ENCODE measurements at places on chromosomes 6 and 20.

GRCh38 chr20:44467289-44467883, 8.3 kb upstream of the TTPAL start:
- no peak for DNase-seq

GRCh38 chr20:17295151-17295726, 68.4 kb downstream of the PCSK2 start:
- DNase-seq: no peak

DNA sequence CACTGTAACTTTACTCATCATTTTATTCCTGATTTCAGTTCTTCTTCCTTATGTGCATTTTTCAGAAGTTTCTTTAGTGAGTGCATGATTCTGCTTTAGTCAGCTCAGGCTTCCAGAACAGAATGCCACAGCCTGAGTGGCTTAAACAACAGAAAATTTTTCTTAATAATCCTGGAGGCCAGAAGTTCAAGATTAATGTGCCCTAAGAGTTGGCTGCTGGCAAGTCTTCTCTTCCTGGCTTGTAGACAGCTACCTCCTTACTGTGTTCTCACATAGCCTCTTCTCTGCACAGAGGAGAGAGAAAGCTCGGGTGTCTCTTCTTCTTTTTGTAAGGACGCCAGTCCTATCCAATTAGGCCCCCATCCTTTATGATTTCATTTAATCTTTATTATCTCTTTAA, 443.1 kb upstream of the RGS17 start:
- no peak for DNase-seq

DNA sequence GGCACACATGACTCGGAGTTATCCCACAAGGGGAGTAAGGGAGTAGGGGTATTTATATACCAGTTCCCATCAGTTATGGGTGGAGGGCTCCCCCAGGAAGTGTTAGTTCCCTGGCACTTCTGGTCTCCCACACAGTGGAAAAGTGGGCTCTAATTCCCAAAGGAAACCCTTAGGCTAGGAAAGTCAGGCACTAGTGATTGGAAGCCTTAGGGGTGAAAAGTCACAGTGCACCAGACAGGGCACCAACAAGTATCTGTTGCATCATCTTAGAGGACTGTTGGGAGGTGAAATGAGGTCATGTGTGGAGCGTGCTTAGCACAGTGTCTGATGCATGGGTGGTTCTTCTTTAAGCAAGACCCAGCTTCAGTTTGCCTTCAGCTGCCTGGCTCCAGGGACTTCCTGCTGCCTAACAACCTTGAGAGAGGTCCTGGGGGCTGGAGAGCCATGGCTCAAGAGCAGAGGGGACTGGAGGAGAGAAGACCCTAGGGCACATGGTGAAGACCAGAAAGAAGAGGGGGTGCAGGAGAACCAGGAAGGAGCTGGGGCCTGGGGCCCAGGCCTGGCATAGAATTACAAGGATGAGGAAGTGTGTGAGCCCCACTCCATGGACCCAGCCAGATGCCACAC, 7.5 kb upstream of the FOXP4 start:
- peak; percentile 19 for DNase-seq

GRCh38 chr20:54938707-54939106, 463.3 kb downstream of the DOK5 start:
- DNase-seq: no peak

- no peak for DNase-seq
Observed at GRCh38 chr6:13872681-13873080, 52.1 kb upstream of the RNF182 start.

GRCh38 chr20:58458342-58459057, 56.7 kb downstream of the APCDD1L start:
- DNase-seq: no peak

DNA sequence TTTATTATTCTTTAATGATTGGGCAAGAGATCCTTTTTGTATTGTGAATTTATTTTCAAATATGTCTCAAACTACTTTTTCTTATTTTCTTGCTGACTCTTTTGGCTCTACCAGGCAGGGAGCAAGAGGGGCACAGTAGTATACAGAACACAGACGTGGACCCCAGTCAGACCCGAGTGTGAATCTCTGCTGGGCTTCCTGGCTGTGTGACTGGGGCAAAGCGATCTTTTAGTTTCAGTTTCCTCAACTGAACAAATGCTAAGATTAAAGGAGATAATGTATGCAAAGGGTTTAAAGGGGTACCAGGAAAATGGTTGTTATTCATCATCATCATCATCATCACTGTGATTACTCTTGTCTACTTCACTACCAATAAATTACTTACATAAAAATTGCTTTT, 317.5 kb downstream of the HIVEP2 start:
- no peak for DNase-seq

- DNase-seq: no peak
Observed at GRCh38 chr6:2542858-2543218, 207.9 kb downstream of the MYLK4 start.

DNA sequence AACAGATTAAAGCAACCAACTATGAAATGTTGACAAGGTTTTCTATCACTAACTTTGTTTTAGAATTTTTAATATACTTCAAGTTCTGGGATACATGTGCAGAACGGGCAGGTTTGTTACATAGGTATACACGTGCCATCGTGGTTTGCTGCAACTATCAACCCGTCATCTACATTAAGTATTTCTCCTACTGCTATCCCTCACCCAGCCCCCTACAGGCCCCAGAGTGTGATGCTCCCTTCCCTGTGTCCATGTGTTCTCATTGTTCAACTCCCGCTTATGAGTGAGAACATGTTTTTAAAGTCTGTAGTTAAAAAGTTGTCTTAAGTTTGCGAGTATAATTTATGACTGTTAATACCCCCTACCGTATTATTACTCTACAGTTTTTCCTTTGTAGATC, 844.3 kb upstream of the MANEA start:
- no peak for DNase-seq

GRCh38 chr6:104829183-104829958, 30.3 kb downstream of the HACE1 start:
- no peak for DNase-seq

DNA sequence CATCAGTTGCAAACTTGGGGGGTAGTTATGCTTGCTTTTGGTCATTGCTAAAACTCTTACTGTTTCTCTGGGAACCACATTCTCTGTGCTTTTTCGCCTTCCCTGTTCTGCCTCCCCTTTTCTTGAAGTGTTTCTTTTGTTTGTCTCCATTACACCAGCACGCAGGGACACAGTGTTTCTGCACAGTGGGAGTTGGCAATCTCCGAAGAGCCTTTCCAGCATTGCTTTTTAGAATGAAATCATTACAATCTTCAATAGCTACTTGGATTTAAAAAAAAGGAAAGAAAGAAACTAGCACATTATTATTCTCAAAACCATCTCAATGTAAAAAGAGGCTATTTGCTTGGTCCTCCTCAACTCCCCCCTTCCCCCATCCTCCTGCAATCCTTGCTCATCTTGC, 536.7 kb upstream of the MMS22L start:
- no peak for DNase-seq

DNA sequence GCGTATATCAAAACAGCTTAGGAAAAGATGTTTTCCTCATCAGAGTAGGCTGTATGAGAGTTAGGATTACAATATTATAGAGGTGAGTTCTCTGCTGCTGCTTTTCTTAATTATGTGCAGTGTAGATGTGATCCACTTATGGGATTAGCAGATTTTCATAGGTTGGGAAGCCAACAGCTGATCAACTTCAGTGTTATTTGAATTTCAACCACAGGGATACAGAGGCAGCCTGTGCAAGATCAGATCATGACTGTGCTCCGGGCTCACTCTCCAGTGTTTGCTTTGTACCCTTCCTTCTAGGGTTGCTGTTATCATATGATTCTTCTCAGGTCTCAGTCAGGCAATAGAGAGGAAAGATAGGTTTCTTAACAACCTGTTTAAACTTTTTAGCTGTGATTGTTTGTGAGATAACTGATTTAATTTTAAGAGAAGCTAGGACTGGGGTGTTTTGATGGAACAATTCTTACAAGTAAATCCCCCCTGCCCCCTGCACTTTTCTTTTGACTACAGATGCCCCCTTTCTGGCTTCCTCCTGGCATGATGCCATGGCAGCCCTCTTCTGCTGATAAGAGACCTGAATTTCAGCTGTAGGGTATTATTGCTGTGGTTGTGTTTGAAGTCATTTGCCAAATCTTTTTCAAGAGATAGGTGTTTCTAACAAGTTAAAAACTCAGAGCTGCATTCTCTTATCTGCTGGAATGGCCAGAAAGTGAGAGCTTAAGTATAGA, 8.5 kb downstream of the RNF8 start:
- DNase-seq: no peak

GRCh38 chr6:100246206-100246605, 218.5 kb downstream of the SIM1 start:
- DNase-seq: no peak

DNA sequence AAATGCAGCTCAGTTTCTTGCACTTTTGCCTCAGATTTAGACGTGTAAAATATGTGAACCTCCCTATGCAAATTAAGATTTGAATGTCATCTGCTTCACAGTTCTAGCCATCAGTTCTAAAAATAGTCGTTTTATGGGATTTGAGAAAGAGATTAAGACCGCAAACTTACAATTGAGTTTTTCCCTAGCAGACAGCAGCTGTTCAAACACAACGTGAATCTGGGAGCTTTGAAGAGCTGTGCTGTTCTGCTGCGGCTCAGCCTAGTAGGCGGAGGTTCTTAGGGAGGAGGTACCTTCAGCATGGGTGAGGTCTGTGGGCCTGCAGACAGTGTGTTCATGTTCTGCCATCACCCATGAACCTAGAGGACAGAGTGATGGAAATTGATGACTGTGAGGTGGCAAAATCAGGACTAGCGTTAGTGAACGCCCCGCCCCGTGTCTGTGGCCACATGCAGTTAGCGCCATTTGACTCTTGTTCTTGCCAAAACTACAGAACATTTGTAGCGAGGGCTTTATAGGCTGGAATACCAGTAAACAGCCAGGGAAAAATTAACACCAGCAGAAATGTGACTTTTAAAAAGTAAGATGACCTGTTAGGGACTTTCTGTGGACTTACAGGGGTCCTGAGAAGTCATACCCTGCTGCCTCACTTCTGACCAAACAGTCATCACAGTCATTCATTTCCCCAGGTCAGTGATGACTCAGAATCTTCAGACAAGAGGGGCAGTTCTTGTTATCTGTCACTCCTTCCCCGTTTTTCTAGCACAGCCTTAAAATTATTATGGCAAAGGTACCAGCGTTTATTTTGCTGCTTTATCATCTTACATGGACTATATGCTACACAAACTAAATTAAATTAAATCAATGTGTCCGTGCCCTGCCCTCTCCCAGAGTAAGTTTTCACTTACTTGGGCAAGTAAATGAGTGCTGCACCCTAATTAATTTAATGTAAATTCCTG, 84.3 kb upstream of the TMEM181 start:
- DNase-seq: peak; percentile 58

DNA sequence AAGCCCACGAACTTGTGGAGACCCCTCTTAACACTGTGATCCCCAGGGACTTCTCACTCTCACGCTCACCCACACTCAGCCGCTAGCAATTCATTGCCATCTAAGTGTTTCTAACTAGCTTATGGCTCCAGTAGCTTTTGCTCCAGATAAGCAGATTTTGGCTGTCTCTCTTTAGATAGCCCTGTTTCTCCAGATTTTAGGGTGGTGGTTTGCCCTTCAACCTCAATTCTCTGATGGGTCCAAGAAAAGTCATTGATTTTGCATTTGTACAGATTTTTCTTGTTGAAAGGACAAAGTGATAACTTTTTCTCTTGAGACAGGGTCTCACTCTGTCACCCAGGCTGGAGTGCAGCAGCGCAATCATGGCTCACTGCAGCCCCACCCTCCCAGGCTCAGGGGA, 41.2 kb downstream of the NR2E1 start:
- no peak for DNase-seq

- DNase-seq: no peak
Observed at GRCh38 chr6:113353392-113353791, 503.8 kb upstream of the MARCKS start.

- no peak for DNase-seq
Observed at GRCh38 chr20:57763235-57763595, 53.4 kb upstream of the PMEPA1 start.

DNA sequence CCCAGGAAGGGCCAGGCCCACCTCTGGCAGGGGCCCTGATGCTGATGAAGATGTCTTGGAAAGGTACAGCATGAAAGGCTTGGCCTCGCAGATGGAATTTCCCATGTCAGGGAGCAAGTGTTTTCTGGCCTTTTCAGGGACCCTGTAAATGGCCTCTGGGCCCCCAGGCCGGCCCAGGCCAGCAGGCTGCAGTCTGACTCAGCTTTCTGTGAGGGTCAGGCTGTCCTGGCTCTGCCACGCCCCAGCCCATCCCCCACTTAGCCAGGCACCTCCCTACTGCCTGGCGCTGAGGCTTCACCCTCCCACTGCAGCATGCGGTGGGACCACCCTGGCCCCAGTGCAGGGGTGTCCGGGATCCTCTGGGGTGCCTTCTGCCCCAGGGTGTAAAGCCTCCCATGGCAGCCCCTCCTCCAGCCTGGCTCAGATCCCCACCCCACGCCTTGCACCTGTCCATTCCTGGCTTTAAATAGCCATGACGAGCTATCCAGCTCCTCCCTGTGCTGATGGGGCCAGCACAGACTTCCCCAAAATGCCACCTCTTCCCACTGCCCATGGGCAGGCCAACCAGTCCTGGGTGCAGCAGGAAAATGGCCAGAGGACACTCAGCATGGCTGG, 35.6 kb upstream of the GATA5 start:
- no peak for DNase-seq

GRCh38 chr6:127332383-127332961, 10.9 kb downstream of the ECHDC1 start:
- no peak for DNase-seq

DNA sequence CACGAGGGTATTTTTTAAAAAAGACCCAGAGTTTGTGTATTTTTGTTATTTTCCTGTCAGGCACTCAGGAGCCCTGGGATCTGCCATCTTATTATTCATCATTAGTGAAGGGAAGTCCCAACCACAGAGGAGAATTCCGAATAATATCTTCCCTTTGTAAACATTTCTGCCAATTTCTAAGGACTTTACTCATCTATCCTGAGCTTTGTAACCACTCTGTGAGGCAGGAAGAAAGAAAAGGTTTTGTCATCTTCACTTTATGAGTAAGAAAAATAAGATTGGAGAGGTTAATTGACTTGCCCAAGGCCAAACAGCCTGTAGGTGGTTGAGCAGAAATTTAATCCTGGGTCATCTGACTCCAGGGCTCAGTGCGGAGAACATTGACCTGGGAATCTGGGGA, 23.0 kb upstream of the IYD start:
- no peak for DNase-seq

GRCh38 chr6:36627801-36628246, 33.7 kb downstream of the SRSF3 start:
- peak; percentile 38 for DNase-seq

DNA sequence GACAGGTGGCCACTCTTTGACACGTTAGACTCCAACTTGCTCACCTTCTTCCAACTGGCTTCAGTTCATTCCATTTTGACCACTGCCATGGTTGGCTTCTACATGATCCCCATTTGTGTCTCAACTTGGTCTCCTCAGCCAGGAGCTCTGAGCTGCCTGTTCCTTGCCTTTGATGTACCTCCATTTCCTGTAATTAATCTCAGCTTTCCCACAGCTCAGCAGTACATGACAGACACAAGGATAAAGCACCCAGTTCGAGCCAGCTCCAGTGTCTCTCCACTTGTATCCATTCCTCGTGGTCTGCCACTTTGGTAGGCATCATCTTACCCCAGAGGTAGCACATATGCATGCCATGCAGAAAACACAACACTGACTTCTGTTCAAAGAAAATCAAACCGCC, 161.0 kb downstream of the TSHZ2 start:
- DNase-seq: no peak

GRCh38 chr6:27864906-27865849, 47.0 kb downstream of the OR2B2 start:
- DNase-seq: peak; percentile 96

All from AG08395 (cell line).